Foreskin melanocyte (primary cell): ENCODE measurements at places on chromosomes 6 and 20.

GRCh38 chr6:131366223-131366622 lies 206.8 kb upstream of the ARG1 start:
- no peak for DNase-seq

DNA sequence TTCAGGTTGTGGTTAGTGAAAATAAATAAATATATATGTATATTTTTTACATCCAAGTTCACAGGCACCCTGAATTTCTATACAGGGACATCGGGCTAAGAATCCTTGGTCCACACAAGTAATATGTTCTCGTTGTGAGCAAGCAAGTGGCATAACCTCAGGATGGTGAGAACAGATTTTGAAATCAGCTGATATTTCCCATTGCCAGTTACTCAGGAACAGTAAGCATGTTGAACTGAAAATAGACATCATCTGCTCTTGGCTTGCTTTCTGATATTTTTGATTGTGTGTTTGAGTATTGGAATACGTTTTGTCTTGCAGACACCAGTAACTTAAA lies 87.7 kb downstream of the TRMT6 start:
- DNase-seq = no peak

DNA sequence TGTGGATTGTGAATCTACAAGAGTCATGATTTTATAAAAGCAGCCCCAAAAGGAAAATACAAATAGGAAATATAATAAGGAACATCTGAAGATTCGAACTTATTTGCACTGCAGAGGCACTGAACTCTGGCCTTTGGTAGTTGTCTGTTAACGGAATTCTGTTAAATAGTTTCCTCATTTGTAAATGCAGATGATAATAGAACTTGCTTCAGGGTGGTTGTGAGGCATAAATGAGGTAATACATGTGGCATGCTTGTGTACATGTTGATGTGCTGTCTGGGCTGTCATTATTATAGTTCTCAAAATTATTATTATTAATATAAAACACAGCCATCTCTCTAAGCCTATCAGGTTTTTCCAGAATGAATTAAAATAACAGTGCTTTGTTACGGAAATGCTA lies 302.0 kb downstream of the NRN1 start:
- no peak for DNase-seq

DNA sequence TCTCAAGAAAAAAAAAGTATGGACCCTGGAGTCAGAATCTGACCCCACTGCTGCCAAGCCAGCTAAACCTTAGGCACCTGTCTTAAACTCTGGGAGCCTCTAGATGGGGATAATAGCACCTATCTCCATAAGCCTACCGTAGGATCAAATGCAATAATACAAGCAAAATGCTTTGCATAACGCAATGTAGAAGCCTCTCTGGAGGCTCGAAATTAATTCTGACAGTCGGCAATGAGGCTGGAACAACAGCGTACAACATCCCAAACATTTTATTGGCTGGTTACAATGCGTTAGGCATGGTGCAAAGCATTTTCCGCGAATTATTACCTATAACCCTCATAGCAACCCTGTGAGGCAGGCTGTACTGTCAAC lies 521 bp downstream of the CDK5RAP1 start:
- DNase-seq = no peak

DNA sequence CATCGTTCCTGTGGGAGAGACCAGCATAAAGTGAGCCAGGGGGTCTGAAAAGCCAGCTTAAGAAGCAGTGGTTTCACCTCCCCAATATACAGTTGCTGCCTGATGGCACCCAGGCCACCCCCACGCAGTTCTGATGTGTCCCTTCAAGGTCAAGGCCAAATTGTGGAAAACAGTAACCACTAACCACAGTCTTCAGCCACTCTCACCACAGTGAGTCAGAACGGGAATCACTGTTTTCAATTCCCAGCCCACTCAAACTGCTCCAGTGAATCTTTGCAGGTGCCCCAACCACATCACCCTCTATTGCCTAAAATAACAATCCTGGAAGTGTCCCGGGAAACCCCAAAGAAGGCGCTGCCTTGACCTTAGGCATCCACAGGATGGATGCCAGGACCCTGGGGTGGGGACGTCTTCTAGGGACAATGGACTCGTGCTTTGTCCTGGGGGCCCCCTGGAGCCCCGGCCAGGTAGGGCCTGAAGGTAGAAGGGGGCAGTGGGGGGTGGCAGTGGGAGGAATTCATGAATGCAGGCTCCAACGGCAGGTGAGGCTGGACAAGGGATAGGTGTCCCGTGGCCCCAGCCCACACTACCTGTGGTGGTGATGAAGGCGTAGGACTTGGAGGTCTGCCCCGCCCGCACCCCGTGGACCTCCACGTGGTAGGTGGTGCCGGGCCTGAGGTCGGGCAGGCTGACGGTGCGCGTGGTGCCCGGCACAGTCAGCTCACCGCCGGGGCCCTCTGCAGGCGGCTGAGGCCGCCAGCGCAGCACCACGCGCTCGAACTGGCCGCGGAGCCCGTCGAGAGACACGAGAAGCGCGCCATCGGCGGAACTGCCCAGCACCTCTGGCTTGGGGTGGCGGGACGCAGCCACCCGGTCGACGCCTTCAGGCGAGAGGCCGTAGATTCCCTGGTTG lies 22.2 kb downstream of the TNXB start:
- DNase-seq = no peak

DNA sequence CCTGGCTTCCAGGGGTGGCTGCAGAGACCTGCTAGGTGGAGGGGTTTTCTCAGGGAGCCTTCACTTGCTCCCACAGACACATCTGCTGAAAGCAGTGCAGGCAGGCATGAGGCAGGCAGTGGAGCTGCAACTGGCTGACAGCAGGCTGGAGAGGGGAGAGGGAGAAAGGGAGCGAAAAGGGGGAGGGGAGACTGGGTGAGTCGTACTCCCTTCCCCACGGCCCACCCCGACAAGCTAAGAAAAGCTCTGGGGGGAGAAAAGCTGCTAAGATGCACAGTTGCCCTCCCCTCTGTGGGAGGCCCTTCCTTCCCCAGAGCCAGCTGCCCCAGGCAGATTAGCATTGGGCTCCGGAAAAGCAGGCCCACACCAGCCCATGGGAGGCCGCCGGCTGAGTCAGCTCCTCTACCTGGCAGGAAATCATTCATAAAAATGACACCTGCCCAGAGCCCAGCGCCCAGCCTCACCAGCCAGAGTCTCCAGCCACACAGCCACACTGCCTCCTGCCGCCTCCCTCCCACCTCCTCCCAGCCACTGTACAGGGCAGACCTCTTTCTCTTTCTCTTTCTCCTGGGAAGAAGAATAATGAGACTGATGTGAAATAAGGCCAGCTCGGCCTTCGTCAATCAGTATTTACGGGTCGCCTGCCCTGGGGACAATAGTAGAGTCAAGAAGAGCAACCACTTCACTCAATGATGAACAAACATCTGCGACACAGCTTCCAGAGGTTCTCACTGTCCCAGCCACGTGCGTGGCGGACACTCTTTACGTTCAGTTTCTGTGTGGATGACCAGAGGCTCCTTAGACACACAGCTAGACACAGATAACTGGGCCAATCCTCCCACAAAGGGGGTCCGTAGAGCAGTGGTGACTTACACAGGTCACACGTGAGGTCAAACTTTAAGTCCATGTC lies 7.7 kb upstream of the C20orf203 start:
- DNase-seq = no peak

- no peak for DNase-seq
These were observed 71.5 kb upstream of the RIPOR2 start for GRCh38 chr6:25007269-25007699.

DNA sequence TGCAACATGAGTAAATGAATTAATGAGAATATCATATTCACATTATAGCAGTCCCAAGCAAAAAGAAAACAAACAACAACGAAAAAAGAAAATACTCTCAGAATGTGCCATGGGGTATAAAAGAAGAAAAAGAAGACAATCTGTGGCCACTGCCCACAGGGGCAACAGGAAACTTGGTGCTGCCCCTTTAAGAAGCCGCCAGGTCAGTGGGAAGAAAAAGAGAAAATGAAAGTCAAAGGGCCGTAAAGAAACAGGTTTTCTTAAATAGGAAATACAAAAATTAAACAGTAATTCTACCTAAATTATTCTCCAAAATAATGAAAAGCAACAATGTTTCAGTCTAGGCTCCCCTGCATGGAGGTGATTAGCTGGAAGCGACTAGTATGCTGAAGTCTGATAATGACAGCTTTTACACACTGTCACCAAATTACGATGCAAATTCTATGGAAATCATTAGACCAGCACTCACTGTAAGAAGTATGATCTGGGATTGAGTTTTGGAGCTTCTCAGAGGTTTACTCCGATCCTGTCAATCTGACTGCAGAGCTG lies 23.6 kb downstream of the GMDS start:
- no peak for DNase-seq

GRCh38 chr6:19159089-19159488 lies 678.1 kb upstream of the ID4 start:
- no peak for DNase-seq

GRCh38 chr6:39074486-39074885 lies 25.9 kb downstream of the GLP1R start:
- no peak for DNase-seq

GRCh38 chr6:12364621-12365020 lies 74.5 kb downstream of the EDN1 start:
- DNase-seq = no peak

GRCh38 chr6:156511051-156511450 lies 266.1 kb upstream of the ARID1B start:
- no peak for DNase-seq

DNA sequence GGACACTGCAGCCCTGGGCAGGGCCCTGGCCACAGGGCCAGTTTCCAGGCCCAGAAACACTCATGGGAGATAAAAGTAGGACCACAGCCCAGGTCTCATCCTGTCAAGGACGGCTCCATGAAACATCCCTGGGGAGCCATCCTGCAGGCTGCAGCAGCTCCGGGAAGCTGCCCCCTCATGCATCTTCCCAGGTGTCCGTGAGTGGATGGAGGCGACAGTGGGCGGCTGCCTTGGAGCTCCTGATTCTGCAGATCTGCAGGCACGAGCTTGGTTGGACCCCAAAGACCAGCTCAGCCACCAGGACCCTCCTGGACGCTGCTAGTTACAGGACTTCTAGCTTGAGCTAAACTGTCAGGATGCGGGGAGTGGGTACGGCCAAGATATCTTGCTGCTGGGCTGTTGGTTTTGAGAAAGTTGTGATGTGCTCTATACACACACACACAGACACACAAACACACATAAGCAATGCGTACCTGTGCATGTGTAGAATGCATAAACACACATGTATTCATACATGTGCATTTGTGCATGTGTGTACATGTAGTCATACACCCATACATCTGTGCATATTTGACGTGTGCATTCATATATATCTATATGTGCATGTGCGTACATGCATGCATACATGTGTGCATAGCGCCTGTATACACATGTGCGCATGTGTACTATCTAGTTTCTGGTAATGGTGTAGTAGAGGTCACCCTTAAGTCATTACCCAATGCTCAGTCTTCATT lies 297.8 kb downstream of the TAF4 start:
- no peak for DNase-seq

- DNase-seq = no peak
These were observed 151.4 kb upstream of the PRDM1 start for GRCh38 chr6:105934708-105935107.

GRCh38 chr6:156183678-156184077 lies 593.5 kb upstream of the ARID1B start:
- DNase-seq = no peak
